ENCODE measurements at places on chromosomes 12 and 14.

GRCh38 chr14:104681689-104682074, 7.7 kb upstream of the INF2 start:
- DNase-seq = no peak

DNA sequence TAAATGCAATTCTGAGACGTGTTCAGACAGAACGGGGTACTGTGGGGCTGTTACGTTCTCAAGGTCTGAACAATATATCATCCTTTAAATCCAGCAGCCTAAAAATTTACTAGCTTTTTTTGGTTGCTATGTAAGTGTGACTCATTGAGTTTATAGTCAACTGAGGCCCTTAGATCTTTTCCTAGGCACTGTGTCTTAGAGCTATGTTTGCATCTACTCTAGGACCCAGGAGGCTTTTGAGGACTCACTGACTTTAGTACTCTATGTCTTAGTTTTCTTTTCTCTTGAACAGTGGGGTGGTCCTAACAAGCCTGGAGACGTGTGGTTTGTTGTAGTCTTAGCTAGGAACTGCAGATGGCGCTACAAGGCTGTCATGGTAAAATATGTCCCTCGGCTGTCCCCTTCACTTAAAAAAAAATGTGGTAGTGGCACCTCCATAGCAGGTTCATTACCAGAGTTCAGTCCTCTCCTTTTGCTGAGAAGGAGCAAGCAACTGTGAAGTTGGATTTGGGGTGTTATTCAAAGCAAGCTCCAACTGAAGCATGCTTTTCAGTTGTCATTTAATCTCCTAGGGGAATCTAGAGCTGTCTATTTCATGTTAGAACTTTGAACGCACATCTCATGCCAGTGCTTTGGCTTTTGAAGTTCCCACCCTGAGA, 8.7 kb upstream of the SPATS2 start:
- no peak for DNase-seq

DNA sequence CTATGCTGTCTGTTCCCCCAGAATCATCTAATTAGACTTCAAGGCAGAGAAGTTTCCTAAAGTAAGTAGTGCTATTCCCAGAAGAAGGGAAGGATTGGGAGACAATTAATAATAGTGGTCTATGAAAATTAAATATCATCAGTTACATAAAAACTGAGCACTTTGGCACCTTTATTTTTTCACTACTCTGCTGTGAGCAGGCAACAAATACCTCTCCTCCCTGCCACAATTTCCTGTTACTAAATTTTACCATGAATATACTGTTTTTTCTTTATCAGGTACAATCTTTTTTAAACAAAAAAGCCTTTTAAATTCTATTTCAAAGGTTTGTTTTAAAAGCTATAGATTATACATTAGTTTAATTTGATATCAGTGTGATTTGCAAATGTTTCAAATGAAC, 29.4 kb upstream of the KRAS start:
- DNase-seq = no peak

- DNase-seq = no peak
Measured at GRCh38 chr12:79058342-79058741, 193.8 kb downstream of the SYT1 start.

DNA sequence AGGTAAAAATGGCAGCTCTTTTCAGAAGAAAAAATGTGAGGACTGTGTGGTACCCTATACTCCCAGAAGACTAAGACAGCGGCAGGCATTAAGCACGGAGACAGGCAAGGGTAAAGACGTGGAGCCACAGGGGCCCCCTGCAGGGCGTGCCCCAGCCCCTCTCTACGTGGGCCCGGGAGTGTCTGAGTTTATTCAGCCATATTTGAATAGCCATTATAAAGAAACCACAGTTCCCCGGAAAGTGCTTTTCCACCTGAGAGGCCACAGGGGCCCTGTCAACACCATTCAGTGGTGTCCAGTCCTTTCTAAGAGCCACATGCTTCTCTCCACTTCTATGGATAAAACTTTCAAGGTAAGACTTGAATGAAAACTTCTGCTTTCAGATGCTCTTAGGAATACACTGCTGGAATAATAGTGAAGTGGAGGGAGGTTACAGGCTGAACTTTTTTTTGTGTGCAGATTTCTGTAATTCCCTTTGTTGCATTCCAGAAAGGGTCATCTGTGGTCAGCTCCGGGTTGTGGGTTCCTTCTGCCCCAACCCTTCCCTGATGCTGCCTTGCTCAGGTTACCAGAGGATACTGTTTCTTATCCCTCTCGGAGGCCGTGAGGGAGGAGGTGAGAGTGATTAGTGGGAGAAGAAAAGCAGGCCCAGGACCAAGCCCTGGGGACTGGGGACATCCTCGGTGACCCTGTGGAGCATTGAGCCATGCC, 58.4 kb downstream of the SLC25A47 start:
- DNase-seq = no peak

GRCh38 chr14:69002069-69002468, 23.0 kb upstream of the ACTN1 start:
- DNase-seq = no peak

DNA sequence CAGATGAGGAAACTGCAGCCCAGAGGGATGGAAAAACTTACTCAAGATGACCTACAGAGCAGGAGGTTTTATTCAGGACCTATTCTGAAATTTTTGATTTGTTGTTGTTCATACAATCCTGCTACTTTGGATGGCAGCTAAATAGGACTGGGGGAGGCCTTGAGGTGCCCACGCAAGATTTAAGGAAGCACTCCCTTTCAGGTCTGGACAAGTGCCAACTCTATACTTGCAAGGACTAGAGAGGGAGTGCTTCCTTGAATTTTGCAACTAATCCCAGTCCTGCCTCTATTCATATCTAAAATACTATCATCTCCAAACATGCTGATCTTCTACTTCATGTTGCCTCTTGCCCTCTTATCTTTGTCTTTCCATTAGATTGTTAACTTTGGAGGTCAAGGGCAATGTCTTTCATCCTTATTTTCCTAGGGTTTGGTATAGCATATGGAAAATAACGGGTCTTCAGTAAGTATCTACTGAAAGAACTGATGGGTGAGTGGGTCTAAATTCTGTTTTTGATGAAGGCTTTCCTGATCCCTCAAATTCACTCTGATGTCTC, 28.6 kb upstream of the PPM1H start:
- no peak for DNase-seq

- DNase-seq = no peak
Measured at GRCh38 chr12:48542300-48542928, 17.0 kb downstream of the OR8S1 start.

DNA sequence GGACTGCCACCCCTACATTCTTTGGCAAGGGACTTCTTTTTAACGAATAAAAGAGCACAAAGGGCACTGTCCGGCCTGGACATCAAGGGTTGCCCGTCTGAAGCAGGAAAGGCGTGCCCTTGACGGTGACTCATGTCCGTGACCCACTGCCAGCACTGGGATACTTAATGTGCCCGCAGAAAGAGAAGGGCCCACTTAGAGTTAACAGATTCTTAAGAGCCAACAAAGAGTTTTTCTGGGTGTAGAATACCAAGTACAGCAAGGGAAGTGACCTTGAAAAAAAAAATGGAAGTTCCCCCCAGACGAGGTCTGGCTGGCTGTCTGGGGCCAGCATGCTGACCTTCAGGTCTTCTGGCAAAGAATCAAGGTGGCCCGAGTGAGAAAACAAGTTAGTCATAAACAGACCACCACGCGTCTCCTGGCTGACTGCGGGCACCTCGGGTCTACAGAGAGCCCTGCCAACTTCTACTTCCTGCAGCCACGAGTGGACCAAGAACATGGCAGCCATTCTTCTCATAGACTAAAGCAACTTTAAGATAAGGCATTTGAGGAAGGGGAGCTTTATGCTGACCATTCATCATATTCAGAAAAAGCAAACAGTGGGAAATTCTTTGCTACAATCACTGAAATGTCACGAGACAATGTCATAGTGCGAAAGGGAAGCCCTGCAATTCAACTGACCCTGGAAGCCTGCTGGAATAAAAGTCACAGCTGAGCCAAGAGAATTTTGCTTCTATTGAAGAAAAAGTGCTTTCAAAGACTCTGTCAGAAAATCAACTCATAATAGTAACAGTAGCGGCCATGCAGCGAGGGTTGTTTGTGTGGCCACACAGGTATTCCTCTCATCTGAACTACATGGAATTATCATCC, 10.5 kb upstream of the SELPLG start:
- DNase-seq = no peak

DNA sequence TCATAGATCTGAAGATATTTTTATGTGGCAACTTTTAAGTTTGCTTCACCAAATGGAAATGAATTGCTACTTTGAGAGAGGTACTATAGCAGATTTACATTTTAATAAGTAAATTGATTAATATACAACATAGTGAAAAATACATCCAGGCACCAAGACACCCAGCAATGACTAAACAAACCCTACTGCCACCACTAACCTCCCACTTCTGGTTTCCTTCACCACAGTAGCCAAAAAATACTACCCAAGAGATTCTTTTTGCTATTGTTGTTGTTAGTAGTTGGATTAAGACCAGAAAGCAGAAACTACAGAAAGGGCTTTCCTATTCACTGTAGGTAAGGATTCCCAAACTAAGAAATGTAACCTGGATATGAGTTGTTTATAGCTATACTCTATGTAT, 54.1 kb downstream of the COCH start:
- DNase-seq = no peak

DNA sequence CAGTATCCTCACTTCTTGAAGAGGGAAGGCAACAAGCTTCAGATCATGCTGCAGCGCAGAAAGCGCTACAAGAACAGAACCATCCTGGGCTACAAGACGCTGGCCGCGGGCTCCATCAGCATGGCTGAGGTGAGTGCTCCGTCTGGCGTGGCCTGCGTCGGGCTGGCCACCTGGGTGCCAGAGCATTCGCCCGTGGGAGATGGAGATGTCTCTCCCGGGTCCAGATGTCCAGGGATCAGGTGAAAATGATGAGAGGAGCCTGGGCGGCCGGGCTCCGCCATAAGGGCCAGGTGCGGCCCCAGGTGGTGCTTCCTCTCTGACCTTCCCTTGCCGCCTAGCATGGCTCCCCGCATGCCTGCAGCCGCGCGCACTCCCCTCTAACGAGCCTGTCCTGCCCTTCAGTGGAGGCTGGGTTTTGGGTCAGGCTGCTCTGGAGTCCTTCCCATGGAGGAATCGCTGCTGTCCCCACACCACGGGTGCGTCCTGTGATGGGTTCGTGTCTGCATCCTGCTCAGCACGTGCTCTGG, 40.6 kb downstream of the PACS2 start:
- no peak for DNase-seq

- DNase-seq = no peak
Measured at GRCh38 chr12:106118-106591, 39.6 kb downstream of the IQSEC3 start.

DNA sequence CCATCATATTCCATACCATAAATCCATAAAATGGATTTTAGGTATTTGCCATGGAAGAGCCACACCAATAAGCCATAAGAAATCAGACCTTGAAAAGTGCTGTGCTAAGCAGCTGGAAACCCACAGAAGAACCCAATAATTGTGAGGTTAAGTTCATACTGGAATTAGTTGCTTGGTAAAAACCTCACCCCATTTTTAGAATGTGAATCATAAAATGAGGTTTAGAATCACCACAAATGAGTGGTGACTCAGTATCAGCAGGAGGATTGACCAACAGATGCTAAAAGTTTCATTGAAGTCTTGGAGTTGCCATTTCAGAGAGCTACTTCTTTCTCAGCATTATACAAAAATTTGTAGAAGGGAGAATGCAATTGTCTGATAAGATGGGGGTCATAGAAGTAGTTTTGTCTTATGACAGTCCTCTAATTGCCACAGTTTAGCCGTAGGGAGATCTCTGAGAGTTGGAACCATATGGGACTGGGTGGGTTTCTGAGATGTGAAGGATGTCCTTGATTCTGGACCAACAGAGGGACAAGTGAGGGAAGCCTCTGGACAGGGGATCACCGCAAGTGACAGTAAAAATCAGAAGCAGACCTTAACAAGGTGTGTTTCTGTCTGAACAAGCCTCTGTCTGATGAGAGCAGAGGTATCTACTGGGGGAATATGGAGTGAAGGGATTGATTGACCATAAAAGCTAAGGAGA, 1.4 kb upstream of the STON2 start:
- no peak for DNase-seq

GRCh38 chr12:65856521-65856920, 32.2 kb downstream of the HMGA2 start:
- DNase-seq = no peak

DNA sequence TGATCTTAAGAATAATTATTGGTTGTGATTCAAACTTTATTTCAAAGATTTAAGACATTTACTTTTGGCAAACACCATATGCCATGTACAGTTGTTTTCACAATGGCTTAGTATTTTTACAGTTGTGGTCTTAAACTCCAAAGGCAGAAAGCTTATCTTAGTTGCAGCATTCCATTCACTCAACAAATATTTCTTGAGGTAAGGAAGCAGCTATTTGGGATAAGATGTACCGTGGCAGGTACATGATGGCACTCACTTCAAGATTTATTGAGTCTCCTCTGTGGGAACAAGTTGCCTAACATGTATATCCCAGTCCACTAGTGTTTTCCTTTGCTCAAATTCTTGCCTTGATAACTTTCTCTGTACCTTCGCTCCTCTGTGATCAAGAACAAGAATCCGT, 8.0 kb upstream of the MON2 start:
- DNase-seq = no peak

GRCh38 chr12:82359115-82359478, 768 bp downstream of the METTL25 start:
- no peak for DNase-seq

DNA sequence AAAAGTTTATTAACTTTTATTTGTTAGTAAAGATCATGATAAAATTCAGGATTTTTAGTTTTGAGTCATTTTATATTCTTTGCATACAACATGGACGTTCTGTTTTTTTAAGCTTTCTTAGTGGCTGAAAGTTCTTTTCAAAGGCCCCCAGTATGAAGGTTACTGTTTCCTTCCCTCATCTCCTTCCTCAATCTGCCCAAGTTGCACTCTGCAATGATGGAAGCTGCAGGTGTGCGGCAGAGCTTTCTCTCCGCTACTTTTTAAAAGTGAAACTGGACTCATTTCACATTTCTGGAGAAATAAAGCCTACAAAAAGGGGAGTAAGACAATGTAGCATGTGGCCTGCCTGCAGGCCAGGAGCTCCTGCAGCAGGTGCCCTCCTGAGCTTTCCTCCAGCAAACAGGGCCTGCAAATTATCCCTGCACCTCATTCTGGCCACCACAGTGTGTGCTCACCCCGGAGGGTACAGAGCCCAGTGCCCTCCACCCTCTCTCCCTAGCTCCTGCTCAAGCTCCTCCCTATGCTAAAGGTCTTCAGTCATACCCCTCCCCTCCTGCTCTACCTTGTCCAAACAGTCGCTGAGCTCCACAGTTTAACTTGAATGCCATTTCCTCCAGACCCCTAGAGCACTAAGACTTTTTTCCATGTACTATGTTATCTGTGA, 78.9 kb downstream of the SETD3 start:
- DNase-seq = no peak

- no peak for DNase-seq
Measured at GRCh38 chr12:100189636-100190394, 10.8 kb upstream of the ACTR6 start.

- no peak for DNase-seq
Measured at GRCh38 chr12:49255857-49256637, 8.8 kb upstream of the TUBA1C start.

GRCh38 chr14:96341323-96341722, 21.8 kb downstream of the ATG2B start:
- DNase-seq = no peak

DNA sequence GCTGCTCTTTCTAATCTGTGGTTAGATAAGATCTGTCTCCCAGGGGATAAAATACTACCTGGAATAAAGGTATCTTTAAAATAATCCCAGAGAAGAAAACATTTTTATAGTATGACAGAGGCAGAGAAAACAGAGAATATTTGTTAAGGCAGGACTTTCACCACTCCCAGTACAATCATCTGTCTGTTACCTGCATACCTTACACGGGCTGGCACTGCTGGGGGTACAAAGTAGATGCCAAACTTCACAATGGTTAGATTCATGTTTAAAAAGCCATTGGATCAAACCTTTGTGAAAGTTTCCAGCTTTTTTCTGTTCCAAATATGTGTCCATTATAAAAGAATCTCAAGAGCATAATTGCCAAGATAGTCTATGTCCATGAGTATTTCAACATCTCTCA, 273.6 kb upstream of the BTG1 start:
- no peak for DNase-seq
